ENCODE measurements at places on chromosomes 1 and 21.

GRCh38 chr1:169106921-169107602 is 572 bp downstream of the ATP1B1 start:
- no peak for DNase-seq

- DNase-seq, result no peak
These were observed 15.4 kb upstream of the ZDHHC18 start for GRCh38 chr1:26811057-26811456.

DNA sequence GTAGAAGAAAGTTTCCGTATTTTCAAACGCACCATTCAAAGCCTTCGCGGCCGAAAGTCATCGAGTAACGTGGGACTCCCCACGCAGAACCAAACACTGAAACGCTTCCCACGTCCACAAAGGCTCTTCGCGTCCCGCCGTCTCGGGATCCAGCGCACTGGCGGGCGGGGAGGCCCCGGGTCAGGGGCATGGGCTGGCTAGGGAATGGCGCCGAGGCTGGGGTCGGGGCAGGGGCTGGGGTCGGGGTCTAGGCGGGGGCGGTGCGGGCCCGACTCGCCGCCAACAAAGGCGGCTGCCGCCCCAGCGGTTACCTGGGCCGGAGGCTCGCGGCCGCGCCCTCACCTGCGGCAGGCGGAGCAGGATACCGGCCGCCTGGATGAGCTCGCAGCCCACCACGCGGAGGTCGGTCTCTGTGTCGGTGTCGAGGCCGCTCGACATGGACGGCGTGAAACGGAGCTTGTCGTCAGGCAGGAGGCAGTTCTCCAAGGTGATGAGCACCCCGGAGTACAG is 403 bp downstream of the CCNL2 start:
- no peak for DNase-seq

- no peak for DNase-seq
These were observed 53.2 kb downstream of the AHCTF1 start for GRCh38 chr1:246878551-246878950.

GRCh38 chr1:41122851-41123518 is 101.5 kb upstream of the SLFNL1 start:
- DNase-seq, result peak; percentile 72

DNA sequence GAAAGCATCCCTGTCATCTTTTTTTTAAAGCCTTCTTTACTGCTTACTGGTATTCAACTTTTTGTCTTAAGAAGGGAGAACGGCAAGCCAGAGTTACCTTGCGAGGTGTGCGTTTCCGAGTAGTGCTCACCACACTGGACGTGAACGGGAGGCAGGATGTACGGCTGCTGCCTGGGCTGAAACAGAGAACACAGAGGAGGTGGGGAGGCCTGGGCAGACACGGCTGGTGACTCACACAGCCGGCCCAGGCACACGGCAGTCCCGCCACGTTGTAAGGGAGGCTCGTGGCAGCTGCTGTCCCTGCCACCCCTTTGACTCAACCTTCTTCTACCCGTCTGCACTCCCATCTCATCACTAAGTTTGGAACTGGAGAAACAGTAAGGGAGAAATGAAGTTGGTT is 105.8 kb downstream of the SMYD2 start:
- DNase-seq, result peak; percentile 77

GRCh38 chr21:39611551-39612190 is 1.1 kb upstream of the B3GALT5 start:
- DNase-seq, result peak; percentile 33

GRCh38 chr1:41666981-41667631 is 182.6 kb upstream of the EDN2 start:
- DNase-seq, result no peak

- no peak for DNase-seq
These were observed 34.1 kb upstream of the SUCO start for GRCh38 chr1:172498857-172499256.

DNA sequence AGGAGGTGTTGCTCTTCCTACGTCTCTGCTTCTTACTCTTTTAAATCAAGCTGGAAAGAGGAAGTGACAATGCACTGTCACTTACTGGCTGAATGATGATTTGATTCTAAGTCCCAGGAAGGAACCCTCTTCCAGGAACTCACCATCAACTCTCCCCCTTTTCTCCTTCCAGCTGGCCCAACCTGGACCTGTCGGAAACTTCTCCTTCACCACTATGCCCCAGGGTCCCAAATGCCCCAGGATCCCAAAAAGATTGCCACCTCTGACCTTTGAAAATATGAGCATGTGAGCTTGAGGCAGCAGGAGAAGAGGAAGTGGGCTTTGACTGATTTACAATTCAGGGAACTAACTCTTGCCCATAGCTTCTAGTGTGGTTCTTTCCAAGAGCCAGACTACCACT is 5.3 kb upstream of the ADAMTS5 start:
- DNase-seq, result no peak

GRCh38 chr1:204887846-204888245 is 17.2 kb downstream of the NFASC start:
- no peak for DNase-seq

DNA sequence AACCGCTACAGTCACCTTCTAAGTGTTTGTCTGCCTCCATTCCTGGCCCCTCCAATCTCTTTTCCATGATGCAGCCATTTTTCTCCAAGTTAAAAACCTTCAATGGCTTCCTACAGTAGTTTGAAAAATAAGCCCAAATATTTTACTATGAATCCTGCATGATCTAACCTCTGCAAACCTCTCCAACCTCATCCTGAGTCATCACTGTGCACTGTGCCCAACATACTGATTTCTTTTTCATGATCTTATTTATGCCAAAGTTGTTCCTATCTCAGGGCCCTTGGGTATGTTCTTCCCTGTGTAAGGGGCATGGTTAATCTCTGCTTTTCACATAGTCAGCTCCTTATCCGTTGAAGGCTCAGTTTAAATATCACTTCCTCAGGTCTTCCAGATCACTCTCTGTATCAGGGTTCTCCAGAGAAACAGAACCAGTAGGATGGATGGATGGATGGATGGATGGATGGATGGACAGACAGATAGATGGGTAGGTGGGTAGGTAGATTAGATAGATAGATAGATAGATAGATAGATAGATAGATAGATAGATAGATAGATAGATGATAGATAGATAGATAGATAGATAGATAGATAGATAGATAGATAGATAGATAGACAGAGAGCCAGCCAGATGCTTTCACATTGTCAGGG is 18.1 kb upstream of the PTPN14 start:
- DNase-seq, result peak; percentile 62

DNA sequence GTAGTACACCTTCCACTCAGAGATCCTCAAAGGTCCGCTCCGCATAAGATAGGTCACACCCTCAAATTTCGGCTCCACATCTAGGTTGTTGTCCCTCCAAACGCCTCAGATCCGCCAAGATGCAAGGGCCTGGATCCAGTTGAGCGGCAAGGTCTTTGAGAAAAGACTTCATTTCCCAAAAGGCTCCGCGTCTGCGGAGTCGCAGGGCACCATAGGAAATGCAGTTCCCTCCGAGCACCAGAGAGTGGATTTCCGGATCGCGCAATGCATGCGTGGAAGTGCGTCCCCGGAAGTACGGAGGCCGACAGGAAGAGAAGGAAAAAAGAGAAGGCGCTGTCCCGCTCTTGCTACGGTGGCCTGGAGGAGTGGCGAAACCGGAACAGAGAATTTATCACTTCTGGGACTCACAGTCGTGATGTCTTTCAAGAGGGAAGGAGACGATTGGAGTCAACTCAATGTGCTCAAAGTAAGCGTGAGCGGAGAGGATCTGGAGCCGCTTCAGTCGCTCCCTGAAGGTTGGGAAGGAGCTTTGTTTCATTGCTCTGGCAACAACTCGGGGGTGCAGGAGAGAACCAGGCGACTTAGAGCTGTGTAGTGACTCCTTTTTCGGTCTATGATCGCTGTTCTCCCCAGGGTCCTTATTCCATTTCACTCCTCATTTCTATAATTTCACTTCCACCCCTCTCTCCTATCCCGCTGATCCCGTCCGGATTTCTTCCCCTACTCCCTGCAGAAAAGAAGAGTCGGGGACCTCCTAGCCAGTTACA is at the start of the genes LYSMD1 and SCNM1:
LYSMD1 (minus strand) TSS at position 165 of the 767 bp plus-strand sequence. CDS start 644 bp downstream, outside the sequence.
SCNM1 (plus strand) TSS at position 407 of the 767 bp plus-strand sequence; CDS start at position 416, 9 bp downstream.
- DNase-seq, result peak; percentile 99

GRCh38 chr1:235910357-235911299 is 43.9 kb upstream of the LYST start:
- DNase-seq, result peak; percentile 90

All from amniotic epithelial cell (primary cell).